Karpas-422 (cell line): ENCODE measurements at places on chromosomes 2 and 18. TPM values are rescaled to one million over a fixed set of nuclear protein-coding genes. Genes with fewer than 3 reads are reported as not detected.
A peak's percentile ranks its signal among the peaks of the same experiment; 100 is the strongest.

DNA sequence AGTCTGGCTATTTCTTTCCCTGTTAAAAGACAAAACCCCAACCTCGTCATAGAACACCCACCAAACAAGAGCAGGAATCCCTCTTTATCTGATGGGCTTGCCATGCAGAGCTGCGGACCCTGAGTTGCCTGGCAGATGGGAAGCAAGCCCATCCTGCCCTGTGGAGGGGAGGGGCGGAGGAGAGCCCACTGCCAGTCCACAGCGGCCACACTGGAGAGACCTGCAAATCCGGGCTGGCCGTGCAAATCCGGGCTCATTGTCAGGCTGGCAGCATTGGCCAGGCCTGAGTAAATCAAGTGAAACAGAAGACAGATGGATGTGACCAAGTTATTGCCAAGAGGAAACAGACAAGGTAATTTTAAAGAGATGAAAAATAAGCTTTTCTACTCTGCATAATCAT lies 22.0 kb downstream of the MYL12B start:
- no peak overlapping the region for H3K27ac ChIP-seq
- no peaks in the 10 kb centered on the region for H3K27me3 ChIP-seq
- peaks cover 8% of the 10 kb centered on the region for H3K4me1 ChIP-seq

DNA sequence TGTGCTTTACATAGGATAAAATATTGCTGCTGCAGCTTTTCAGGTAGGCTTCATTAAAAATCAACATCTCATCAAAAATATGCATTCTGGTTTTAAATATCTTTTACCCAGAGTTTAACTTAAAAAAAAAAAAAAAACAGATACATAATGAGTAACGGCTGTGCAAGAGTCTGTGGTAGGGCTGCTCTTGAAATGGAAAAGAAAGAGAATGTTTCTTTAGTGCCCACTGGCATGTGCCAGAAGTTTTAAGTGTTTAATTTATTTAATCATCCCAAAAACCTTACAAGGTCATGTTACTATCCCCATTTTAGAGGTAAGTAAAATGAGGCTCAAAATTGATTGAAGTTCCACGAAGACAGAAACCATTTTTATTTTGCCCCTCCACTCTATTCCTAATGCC lies 92.1 kb downstream of the SLC8A1 start:
- H3K27me3 ChIP-seq, result no peaks in the 10 kb centered on the region
- no peak for DNase-seq
- H3K4me3 ChIP-seq, result no peak overlapping the region
- no peaks in the 10 kb centered on the region; the same call in 1 of the 2 replicates for H3K4me1 ChIP-seq

The HJURP gene
- total RNA-seq, result 16.5 and 29.0 TPM in 2 replicates

- no peak overlapping the region for H3K27ac ChIP-seq
- peaks cover 40% of the 10 kb centered on the region for H3K4me1 ChIP-seq
- H3K27me3 ChIP-seq, result no peaks in the 10 kb centered on the region
- no peak overlapping the region for H3K4me3 ChIP-seq
Measured at GRCh38 chr2:100068395-100068794, 74.0 kb downstream of the AFF3 start.

The CELF4 gene
- total RNA-seq, result not detected in 2 replicates

The DLGAP1 gene
- total RNA-seq, result 4.8 and 8.8 TPM in 2 replicates

- no peak for DNase-seq
- H3K36me3 ChIP-seq, result no peaks in the 10 kb centered on the region
- no peak overlapping the region for H3K4me3 ChIP-seq
- H3K27ac ChIP-seq, result no peak overlapping the region
Measured at GRCh38 chr18:61080954-61081528, 252.2 kb upstream of the CDH20 start.

The PKDCC gene
- total RNA-seq, result not detected in 2 replicates

The GLI2 gene
- 0.07 TPM in 1 of 2 replicates, not detected in the other for total RNA-seq

The SPP2 gene
- not detected in 2 replicates for total RNA-seq

DNA sequence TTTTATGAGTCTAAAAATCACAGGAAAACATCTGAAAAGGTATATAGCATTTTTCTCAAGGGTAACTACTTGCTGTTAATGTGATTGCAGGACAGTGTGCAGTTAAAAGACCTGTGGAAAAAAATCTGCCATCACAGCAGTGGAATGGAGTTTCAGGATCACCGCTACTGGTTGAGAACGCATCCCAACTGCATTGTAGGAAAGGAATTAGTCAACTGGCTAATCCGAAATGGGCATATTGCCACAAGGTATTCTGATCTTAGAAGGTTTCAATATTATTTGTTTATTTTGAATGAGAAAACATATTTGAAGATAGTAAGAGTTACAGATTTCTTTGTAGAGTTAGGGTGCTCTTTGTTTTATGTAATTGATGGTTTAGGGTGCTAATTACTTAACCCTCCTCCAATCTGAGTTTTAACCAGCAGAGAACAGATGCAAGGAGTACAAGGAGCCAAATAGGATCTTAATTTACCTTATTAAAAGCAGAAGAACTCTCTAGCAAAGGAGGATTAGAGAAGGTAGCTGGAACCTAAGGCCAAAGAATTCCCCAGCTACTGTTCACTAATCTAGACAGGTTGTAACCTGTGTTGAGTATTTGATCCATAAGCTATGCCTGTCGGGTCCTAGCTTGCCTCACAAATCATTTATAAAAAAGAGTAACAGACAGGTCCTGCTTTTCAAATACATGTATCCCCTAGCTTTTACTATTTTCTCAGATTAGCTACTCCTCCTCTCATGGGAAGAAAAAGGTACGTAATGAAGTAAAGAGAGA lies 35.0 kb downstream of the PIKFYVE start:
- no peak overlapping the region for H3K4me3 ChIP-seq
- peaks cover 10% of the 10 kb centered on the region for H3K4me1 ChIP-seq
- H3K27me3 ChIP-seq, result no peaks in the 10 kb centered on the region

GRCh38 chr2:214533541-214533940 lies 122.7 kb downstream of the VWC2L start:
- H3K27me3 ChIP-seq, result no peaks in the 10 kb centered on the region
- no peak for DNase-seq
- no peak overlapping the region for H3K27ac ChIP-seq
- no peaks in the 10 kb centered on the region for H3K36me3 ChIP-seq
- no peaks in the 10 kb centered on the region for H3K4me1 ChIP-seq

The PSMA8 gene
- not detected in 2 replicates for total RNA-seq

DNA sequence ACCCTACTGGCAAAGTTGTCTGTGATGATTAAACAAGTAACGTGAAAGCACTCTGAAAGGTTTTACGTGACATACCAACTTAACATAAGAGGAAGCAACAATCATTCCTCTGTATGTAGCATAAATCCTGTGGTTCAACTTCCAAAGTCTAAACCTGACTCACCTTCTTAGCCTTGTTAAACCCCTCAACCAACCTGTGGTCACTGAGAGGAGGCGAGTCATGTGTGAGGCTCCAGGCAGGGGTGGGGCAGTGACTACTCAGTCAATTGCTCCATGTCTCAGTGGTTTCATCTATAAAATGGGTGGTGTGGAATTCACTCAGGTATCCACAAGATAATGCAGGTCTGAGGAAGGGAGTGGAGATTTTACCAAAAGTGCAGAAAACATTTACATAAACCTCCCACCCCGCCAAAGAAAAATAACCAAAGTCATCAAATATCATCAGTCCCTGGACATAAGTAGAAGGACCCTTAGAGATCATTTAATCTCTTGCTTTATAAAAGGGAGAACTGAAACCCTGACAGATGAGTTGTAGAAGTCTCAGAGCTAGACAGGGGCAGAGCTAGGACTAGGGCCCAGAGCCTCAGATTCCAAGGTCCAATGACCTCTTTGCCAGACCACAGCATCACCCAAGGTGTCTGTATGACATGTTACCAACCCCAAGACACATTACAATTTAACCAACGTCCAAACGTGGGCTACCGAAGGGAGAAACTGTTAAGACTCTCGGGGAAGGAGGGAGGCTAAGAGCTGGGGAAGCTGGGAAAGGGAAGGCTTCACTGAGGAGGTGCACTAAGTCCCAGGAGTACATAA lies 3.7 kb upstream of the PCBP1 start:
- peak overlapping the region; percentile 98 for H3K27ac ChIP-seq
- peak overlapping the region; percentile 81 for H3K4me3 ChIP-seq
- peak; percentile 87 for DNase-seq
- H3K36me3 ChIP-seq, result peaks cover 39% of the 10 kb centered on the region
- H3K27me3 ChIP-seq, result no peaks in the 10 kb centered on the region

DNA sequence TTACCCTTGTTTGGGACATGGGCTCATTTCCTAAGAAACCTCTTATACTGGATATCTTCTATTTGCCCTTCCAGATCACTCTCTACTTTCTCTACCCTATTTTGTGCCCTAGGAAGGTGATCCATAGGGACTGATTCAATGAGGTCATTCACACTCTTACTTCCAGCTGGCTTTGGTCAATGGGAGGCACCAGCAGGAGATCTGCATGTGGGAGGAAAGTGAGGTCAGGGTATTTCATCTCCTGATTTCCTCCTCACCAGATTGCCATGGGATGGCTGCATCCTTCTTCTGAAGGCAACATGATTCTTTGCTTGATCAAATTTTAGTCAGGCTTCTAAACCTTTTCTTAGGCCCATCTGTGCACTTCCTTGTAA lies 15.2 kb downstream of the M1AP start:
- no peak for DNase-seq
- no peak overlapping the region for H3K4me3 ChIP-seq
- H3K4me1 ChIP-seq, result no peaks in the 10 kb centered on the region
- no peaks in the 10 kb centered on the region for H3K36me3 ChIP-seq
- no peaks in the 10 kb centered on the region; the same call in 1 of the 2 replicates for H3K27me3 ChIP-seq

The ACSL3 gene
- total RNA-seq, result 88.0 and 98.5 TPM in 2 replicates

The ATP6V1C2 gene
- not detected in 2 replicates for total RNA-seq

DNA sequence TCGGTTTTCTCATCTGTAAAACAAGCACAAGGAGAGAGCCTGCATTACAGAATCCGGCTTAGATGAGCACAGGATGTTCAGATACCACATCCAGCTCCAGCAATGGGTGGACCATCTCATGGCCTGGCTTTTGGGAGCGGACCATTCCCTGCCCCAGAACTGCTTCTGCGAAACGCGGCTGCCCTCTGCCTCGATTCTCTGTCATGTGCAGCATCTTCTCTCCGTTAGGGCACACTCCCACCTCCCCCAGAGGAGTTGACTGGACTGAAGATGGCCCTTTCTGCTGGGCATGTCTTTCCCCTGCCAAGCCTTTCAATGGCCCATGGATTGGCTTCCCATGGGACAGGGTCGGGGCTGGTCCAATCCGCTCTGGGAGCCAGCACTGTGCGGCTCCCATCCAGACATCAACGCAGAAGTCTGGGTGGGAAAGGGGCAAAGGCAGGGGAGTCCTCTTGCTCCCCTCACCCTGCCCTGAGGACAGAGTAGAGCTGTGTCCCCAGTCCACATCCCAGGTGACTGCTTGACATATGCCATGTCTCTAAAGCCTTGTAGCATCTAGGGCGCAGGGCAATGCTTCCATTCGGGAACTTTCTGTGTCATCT lies 14.3 kb upstream of the FAHD2A start:
- H3K4me3 ChIP-seq, result no peak overlapping the region
- no peaks in the 10 kb centered on the region for H3K27me3 ChIP-seq
- H3K4me1 ChIP-seq, result no peaks in the 10 kb centered on the region
- no peak for DNase-seq
- no peaks in the 10 kb centered on the region for H3K36me3 ChIP-seq

DNA sequence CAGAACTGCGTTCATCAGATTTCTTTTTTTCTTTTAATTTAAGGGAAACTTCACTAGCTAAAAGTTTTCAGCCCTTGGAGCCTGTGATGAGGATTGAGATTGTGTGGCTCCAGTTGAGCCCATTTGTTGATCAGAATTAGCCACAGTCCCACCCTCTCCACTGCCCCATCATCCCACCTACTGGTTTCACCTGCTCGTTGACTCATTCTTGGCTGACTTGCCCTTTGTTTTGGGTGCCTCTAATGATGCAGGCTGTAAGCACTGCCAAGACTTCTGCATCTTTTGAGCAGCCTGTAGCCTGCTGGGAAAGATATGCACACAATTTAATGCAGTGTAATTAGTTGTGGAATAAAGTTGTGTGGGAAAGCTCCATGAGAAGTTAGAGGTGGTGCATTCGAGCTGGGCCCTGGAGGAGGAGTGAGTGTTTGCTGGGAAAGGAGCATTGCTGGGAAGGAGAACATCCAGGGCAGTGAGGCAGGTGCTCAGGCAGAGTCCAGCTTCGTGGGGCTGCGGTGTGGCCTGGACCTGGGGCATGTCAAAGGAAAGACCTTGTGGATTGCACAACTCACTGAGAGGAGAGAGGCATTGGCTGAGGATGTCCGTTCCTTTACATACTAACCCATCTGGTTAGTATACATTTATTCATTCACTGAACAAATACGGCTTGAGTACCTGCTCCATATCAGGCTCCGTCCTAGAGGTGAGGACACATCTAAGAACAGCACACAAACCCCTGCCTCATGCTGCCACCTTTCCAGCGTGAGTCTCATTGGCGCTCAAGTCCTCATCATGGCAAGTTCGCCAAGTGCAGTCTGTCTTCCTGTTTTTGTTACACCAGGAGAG lies 18.2 kb downstream of the ASPRV1 start:
- H3K4me3 ChIP-seq, result no peak overlapping the region
- H3K36me3 ChIP-seq, result peaks cover 38% of the 10 kb centered on the region; the same call in 1 of the 2 replicates
- no peak for DNase-seq
- no peak overlapping the region for H3K27ac ChIP-seq
- H3K27me3 ChIP-seq, result no peaks in the 10 kb centered on the region

The KCNJ13 gene
- 3.8 TPM in 1 of 2 replicates, not detected in the other for total RNA-seq

The ZSWIM2 gene
- total RNA-seq, result not detected in 2 replicates

GRCh38 chr18:78519394-78520062 lies 460.1 kb upstream of the SALL3 start:
- no peak for DNase-seq
- H3K4me3 ChIP-seq, result no peak overlapping the region
- no peak overlapping the region for H3K27ac ChIP-seq
- H3K4me1 ChIP-seq, result no peaks in the 10 kb centered on the region
- no peaks in the 10 kb centered on the region for H3K36me3 ChIP-seq

DNA sequence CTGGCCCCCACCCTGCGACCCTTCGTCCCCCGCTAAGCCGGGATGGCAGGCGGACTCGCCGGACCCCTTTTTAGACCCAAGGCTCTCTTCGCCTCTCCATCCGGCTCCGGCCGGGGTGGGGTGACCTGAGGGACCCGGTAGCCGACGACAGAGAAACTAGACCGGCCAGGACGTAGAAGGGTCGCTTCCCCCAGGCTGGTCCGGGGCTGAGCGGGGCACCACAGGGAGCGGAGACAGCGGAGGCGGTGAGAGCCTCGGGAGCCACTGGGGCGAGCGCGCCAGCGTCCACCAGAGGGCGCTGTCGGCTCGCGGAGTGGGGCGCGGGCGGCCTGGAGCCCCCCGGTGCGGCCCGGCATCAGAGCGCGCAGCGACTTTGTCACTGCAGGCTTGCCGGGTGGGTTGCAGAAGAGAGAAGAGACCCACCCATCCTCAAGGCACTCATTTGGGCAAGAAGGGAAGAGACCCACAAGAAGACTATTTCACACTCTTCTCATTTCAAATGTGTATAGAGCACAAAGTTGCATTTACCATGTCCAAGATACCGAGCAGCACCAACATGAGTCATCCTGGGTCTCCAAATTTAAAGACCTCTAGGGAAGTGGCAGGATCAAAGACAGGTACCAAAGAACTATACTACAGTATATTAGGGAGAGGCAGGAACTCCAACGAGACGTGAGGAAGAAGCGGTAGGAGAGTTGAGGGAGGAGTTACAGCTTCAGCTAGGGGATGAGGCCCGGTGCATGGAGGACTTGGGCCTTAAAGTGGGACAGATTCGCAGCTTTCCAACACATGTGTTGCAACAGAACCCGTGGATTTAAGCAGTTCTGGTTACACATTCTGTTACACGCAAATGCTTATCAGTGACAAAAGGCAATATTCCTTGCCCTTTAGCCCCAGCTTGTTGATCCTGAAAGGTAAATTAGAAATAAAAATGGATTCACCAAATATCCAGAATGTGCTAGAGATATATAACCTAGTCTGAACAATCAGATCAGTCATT lies 7.6 kb upstream of the PRKCE start:
- peaks cover 19% of the 10 kb centered on the region for H3K4me1 ChIP-seq
- DNase-seq, result peak; percentile 91
- no peaks in the 10 kb centered on the region for H3K36me3 ChIP-seq
- H3K27ac ChIP-seq, result no peak overlapping the region
- H3K27me3 ChIP-seq, result no peaks in the 10 kb centered on the region
- H3K4me3 ChIP-seq, result peak overlapping the region; percentile 72

The RGPD3 gene
- not detected in 2 replicates for total RNA-seq

The SERPINB4 gene
- not detected in 2 replicates for total RNA-seq
